ENCODE measurements at places on chromosomes 3 and 15.

DNA sequence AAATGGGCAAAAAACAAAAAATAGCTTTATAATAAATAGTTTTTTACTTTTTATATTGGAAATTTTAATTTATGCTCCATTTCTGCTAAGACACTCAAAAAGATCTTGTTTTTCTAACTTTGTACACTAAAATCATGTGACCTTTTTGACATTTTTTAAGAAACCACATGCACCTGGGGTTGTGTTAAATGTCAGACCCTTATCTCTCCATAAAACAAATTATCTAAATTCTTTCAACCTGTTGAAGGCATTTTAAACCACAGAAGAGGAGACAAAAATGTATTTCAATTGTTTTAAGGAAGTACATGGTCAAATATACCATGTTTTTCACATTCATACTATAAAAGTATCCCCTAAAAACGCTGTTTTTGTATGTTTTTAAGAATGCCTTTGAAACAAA, 29.2 kb downstream of the IFT80 start:
- no peak for DNase-seq

DNA sequence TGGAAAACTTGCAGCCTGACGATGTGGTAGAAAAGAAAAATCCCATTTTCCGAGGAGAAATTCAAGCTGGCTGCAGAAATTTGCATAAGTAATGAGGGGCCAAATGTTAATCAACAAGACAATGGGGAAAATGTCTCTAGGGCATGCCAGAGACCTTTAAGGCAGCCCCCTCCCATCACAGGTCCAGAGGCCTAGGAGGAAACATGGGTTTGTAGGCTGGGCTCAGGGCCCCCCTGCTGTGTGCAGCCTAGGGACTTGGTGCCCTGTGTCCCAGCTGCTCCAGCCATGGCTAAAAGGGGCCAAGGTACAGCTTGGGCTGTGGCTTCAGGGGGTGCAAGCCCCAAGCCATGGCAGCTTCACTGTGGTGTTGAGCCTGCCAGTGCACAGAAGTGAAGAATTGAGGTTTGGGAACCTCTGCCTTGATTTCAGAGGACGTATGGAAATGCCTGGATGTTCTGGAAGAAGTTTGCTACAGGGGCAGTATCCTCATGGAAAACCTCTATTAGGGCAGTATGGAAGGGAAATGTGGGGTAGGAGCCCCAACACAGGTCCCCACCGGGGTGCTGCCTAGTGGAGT, 75.9 kb upstream of the CADPS start:
- no peak for DNase-seq

DNA sequence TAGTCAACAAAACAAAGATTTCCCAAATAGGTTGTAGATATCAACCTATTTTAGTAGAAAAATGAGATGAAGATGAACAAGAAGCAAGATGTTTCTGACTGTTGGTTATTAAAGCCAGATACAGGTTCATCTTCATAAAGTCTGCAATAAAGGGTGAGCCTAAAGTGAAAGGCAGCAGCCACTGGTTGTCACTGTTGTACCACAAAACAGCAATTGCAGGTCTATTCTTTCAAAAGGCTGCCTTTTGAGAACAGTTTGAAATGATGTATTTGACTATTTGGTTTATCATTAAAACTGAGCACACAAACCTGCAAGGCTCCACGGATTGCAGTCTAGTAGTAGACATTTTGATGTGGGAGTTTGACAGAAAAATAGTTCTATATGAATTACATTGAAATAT, 543.4 kb downstream of the GBE1 start:
- no peak for DNase-seq

GRCh38 chr15:62212741-62213140, 47.7 kb upstream of the C2CD4B start:
- DNase-seq = no peak

GRCh38 chr3:64961301-64961700, 273.5 kb upstream of the ADAMTS9 start:
- no peak for DNase-seq

DNA sequence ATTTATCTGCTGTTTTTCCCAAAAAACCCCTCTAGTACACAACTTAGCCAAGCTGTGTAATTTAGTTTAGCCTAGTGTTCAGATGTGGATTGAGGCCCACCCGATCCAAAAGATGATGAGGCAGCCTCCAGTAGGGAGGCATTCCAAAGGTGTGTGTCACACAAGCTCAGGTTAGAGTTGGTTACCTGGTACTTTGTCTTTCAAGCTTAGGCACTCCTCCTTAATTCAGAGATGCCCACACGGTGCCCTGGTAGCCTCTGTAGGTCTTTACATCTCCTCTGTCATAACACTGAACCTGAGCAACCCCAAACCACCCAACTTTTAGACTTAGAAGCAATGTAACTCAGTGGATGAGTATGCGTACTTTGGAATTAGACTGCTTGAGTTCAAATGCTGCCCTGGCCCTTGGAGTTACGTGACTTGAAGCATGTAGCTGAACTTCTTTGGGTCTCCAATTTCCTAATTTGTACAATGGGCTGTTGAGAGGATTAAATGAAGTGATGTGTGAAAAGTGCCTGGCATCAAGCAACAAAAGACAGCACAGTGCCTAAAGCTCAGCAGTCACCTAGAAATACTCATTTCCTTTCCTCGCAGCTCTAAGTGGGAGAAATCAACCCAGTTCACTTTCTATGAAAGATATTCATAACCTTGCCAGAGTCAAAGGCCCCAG, 284.6 kb upstream of the RARB start:
- DNase-seq = no peak

GRCh38 chr3:159860269-159861116, 128.1 kb upstream of the IL12A start:
- no peak for DNase-seq

Measured in stimulated activated CD4-positive, alpha-beta T cell treated with anti-CD3 and anti-CD28 coated beads, Interleukin-1b, Interleukin-23, amount 100 ng/mL, for 1 hour (primary cell).